ENCODE measurements at places on chromosomes 7 and 10.

DNA sequence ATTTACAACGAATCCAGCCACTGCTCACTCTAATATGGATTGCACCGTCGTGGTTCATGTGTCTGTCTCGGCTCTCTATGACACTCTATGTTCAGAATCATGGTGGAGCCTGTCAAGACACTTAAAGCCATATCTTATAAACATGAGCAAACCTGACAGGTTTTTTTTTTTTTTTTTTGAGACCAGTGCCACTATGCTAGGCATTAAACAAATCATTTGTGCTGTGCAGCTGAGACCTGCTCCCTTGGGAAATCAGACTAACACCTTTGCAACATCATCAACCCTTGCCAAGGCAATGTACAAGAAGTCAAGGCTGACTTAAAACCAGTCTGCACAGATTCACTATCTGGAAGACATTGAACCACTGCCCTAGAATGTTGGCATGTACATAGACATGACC is 181.2 kb upstream of the ANK3 start:
- no peak for DNase-seq

GRCh38 chr10:99888622-99889021 is 106.2 kb downstream of the ABCC2 start:
- peak; percentile 64 for DNase-seq

DNA sequence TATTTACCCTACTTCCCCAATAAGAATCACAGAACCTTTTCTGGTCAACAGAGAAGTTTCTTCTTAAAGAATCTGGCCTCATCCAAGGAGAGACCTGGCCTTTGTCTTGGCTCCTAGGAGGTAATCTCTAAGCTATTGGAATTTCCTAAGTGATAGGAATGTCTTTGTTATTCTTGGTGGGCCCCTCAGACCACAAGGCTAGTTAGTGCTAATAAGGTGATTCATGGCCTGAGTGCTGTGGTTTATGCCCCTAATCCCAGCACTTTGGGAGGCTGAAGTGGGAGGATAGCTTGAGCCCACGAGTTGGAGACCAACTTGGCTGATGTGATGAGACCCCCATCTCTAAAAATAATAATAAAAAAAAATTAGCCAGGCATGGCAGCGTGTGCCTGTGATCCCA is 60.0 kb upstream of the CYP2C18 start:
- peak; percentile 4 for DNase-seq

DNA sequence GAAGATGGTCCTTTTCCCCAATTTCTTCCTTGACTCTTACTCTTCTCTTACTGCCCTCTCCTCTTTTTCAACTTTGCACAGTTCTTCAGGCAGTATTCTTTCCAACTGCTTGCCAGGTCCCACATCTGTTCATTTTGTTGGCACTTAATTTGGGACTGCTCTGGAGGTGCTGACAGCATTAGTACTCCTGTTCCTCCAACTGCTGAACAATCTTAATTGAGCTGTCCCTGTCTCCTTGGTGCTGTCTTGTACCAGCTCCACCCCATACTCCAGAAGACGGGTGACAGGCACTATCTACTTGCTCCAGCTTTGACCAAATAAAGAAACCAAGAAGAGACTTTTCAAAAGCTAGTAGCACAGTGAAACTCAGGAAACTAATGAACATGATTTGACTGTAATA is 160.0 kb downstream of the PDE1C start:
- no peak for DNase-seq

DNA sequence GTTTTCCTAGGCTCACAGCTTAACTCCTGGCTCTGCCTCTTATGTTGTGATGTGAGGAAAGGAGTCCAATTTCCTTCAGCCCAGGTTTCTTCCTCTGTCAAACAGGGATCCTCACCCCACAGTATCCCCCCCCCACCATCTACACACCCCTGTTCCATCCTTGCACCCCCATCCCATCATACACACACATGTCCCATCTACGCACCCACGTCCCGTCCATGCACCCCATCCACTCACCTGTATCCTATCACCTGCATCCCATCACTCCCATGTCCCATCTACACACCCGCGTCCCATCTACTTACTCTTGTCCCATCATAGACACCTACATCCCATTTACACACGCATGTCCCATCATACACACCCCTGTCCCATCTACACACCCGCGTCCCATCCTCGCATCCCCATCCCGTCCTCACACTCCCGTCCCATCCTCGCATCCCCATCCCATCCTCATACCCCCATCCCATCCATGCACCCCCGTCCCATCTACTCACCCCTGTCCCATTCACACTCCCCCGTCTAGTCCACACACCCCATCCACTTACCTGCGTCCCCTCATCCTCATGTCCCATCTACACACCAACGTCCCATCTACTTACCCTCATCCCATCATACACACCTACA is 117.3 kb downstream of the TRRAP start:
- DNase-seq = no peak
